Stimulated activated CD8-positive, alpha-beta memory T cell treated with anti-CD3 and anti-CD28 coated beads, Interleukin-7, amount 100 ng/mL, for 1 hour (primary cell): ENCODE measurements at places on chromosomes 4 and X.

- DNase-seq = no peak
Measured at GRCh38 chrX:33062041-33062440, 149.3 kb downstream of the DMD start.

DNA sequence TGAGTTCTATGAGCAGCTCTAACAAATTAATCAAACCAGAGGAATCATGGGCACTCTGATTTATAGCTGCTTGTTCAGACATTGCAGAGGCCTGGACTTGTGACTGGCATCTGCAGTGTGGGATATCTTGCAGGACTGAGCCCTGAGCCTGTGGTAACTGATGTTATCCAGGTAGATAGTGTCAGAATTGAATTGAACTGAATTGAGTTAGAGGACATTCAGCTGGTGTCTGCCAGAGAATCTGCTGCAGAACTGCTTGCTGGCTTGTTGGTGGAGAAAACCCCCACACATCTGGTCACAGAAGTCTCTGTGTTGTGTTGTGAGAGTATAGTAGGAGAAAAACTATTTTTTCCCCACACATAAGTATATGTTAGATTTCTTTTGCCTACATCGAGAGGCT lies 42.2 kb downstream of the SMIM20 start:
- no peak for DNase-seq

DNA sequence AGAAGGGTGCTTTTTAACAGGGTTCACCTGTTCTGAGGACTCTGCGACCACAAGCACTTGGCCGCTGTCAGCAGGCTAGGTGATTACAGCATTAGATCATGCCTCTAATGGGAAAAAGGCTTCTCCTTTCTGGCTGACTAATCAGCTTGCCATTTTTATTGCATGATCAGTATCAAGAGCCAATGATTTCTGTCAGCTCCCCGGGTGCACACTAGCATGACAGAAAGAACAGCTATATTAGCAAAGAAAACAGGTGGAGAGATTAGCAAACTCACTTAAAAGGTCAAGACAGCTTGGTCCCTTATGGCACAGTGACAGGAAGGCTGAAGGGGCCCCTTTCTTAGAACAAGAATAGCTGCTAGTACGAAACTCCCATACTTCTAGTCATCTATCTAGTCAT lies 170.0 kb downstream of the SMIM20 start:
- DNase-seq = no peak

DNA sequence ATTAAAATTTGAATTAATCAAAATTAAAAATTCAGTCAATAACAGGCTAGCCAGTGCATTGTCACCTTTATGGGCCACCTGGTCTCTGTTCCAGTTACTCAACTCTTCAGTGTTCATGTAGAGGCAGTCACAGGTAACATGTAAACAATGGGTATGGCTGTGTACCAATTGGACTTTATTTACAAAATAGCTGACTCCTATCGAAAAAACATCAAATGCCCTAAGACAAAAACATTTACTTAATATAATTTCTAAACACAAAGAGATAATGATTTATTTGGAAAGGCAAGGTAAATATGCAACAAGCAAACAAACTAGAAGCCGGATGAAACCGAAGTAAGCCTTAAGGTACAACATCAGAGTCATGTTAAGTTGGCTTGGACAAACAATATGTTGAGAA lies 8.8 kb downstream of the TMEM150C start:
- no peak for DNase-seq

DNA sequence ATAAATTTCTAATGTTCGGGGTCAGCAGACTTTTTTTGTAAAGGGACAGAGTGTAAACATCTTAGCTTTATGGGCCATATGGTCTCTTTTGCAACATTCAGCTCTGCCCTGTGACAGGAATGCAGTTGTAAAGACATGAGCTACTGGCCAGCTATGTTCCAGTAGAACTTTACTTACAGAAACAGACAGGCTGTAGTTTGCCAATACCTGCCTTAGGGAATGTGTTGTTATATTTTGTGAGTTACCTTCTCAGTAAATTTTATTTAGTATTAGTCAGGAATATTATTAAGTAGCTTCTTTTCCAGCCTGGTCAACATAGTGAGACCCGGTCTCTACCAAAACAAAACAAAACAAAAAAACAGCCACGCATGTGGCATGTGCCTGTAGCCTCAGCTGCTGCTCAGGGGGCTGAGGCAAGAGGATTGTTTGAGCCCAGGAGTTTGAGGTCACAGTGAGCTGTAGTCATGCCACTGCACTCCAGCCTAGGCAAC lies 48.7 kb downstream of the HTT start:
- no peak for DNase-seq

DNA sequence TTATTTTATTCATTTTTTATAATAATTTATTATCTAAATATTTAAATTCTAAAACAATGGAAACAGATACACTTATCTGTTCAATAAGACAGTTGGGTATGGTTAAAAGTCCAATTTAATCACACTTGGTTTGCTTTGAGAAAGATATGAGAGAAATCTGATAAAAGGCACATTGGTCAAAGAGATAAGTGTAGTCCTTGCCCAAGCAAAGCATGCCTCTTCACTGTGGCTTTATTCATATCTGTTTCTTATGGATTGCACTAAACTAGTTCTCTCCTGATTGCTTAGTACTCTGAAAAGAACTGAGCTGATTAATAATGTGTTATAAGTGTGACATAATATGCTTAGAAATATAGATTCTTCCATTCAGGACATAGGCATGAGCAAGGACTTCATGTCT lies 39.8 kb downstream of the CXCL1 start:
- no peak for DNase-seq

GRCh38 chr4:77960367-77960766 lies 96.8 kb upstream of the FRAS1 start:
- no peak for DNase-seq

- no peak for DNase-seq
Measured at GRCh38 chrX:21873063-21873775, 17.4 kb downstream of the YY2 start.

GRCh38 chr4:25609976-25610375 lies 45.7 kb upstream of the SLC34A2 start:
- no peak for DNase-seq

GRCh38 chr4:38791010-38791409 lies 8.2 kb upstream of the TLR10 start:
- no peak for DNase-seq

GRCh38 chrX:22081475-22082092 lies 49.5 kb downstream of the PHEX start:
- peak; percentile 23 for DNase-seq

- DNase-seq = no peak
Measured at GRCh38 chrX:15820106-15821073, 30.1 kb downstream of the ZRSR2 start.

GRCh38 chrX:38848671-38849455 lies 47.6 kb downstream of the MID1IP1 start:
- DNase-seq = no peak

DNA sequence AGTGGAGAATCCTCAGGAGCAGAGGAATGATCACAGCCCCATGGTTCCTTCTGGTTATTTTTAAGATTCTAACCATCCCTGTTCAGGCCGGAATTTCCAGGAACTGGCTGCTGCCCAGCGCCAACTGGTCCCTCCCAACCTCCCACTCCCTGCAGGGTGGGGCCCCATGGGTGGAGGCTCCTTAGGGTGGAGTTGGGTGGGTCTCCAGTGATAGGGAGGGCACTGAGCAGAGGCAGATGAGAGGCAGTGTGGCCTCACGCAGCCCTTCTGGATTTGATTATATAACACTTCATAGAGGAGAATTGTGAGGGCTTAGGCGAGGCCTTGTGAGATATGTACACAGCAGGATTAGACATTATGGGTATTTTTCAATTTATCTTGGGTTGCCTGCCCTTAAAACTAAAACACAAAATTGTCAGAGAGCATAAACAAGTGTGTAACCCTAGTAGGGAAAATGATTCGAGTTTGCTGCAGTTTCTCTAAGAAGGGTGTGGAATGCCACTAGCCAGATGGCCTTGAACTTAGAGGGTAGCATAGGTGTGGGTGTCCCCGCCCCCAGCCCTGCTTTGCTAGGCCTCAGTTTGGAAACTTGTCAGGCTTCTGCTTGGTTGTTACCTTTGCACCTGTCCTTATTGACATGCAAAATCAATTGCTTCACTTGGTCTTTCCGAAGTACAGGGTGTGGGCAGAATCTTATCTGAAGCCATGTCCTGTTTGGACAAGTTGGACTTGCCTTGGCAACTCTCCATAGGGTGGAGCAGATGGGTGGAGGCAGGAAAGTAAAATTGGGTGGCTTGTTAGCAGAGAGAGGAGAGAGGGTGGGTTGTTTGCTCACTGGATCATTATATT lies 9.4 kb downstream of the KLF3 start:
- DNase-seq = no peak

GRCh38 chrX:65920620-65921019 lies 119.3 kb downstream of the VSIG4 start:
- DNase-seq = no peak

- no peak for DNase-seq
Measured at GRCh38 chr4:150906987-150907633, 108.0 kb downstream of the LRBA start.

GRCh38 chrX:112696481-112696880 lies 16.7 kb upstream of the LHFPL1 start:
- no peak for DNase-seq

DNA sequence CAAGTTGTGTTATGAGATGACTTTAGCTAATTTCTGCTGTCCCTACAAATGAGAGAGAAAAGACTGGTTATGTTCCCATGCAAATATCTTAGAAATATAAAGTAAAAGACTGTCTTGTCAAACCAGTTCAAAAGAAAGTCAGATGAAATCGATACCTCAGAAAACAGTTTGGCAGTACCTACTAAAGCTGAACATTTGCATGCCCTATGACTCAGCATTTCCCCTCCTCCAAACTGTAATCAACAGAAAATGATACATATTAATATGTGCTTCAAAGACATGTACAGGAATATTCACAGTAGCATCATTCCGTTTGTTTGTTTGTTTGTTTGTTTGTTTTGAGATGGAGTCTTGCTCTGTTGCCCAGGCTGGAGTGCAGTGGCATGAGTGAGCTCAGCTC lies 90.3 kb downstream of the ARX start:
- no peak for DNase-seq

- no peak for DNase-seq
Measured at GRCh38 chrX:15914486-15914885, 59.9 kb upstream of the AP1S2 start.

DNA sequence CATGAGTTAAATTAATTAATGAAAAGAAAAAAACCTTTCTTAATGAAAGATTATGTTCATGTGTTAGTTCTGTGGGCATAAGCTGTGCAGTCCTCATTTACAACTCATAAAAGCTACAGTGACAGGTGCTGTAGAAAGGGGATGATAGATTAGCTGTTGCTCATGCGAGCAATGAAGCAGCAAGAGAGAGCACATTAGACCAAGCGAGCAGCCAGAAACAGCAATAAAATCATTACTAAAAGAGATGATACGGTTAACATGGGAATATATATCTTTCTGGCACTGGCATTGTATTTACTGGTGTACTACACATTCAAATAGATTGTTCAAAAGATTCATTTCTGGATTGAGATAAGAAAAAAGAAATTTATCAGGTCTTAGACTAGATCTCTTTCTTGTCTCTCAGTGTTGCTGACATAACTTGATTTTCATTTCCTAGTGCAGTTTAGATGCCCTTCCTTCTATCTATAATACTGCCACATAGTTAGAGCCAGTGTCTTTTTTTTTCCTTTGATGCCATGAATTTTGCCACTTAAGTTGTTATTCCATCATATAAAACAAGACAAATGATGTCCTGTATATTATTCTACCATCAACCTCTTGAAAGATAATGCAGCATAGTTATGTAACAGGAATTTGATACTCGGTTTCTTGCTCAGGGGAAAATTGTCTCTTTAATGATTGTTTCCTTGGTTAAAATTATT lies 164.6 kb downstream of the BANK1 start:
- no peak for DNase-seq

DNA sequence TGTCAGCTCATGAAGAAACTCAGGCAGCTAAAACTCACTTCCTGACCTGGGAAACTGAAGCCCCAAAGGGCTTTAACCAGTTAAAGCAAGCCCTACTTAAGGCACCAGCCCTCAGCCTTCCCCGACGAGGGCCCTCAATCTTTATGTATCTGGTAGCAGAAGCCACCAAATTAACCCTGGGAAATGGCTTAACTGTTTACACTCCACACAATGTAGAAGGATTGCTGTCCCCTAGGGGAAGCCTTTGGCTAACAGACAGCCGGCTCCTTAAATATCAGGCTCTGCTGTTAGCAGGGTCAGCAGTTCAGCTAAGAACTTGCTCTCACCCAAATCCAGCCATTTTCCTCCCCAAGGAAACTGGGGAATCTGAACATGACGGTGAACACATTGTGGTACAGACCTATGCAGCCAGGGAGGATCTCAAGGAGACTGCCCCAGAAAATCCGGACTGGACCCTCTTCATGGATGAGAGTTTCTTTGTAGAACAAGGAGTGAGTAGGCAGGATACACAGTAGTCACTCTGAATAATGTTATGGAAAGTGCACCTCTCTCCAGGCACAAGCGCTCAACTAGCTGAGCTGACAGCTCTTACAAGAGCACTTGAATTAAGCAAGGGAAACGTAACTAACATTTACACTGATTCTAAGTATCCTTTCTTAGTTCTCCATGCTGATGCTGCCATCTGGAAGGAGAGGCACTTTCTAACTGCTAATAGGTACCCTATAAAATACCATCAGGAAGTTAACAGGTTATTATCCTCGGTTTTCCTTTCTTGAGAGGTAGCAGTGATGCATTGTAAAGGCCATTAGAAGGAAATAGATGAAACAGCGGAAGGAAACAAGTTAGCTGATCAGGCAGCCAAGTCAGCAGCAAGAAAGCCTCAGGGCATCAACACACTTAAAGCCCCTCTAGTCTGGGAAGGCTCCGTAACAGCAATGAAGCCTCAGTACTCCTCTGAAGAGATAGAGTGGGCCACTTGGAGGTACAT lies 9.6 kb upstream of the NAF1 start:
- no peak for DNase-seq

DNA sequence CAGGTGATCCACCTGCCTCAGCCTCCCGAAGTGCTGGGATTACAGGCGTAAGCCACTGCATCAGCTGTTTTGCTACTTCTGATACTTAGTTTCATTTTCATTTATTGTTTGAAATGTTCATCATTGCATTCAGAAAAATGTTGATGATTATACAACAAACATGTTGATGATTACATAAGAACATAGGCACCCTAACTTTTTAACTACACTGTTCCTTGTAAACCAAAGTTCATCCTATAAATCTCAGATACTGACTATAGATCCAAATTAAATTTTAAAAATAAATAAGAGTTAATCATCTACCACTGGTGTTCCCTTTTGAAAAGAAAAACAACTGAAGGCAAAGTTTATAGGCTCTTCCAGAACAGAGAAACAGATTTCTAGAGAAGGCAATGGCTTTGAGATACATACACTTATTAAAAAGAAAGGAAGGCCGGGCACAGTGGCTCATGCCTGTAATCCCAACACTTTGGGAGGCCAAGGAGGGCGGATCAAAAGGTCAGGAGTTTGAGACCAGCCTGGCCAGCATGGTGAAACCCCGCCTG lies 23.4 kb downstream of the TRIM75 start:
- no peak for DNase-seq
